ENCODE measurements at places on chromosomes 1 and 21.

DNA sequence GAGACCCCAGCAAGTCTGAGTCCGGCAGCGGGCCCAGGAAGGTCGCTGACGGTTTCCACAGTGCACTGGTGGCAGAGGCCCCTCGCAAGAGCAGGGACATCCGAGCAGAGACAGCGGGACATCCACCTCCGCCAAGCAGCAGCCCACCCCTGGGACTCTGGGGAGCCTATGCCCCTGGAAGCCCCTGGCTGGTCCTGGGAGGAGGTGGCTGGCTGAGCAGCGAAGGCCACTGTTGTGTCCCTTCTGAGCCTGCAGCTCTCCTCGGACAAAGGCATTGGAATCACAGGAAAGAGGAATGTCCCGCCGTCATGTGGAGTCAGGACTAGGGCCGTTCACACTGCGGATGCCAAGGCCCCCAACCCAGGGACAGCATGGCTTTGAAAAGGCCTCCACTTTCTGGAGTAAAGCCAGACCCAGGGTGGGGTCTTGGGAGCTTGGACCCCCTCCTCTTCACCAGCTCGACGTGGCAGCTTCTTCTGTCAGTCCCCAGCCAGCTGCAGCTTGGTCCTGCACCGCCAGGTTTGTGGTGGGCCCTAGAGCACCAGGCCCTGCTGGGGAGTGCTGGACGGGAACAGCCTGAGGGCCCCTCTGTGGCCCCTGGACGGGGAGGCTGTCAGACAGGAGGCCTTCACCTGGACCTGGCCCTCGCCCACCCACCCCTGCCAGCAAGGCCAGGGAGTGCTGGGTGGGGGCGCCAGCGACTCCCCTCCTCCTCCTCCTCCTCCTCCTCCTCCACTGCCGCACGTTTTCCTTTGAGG, 1.4 kb downstream of the MEGF6 start:
- no peak for DNase-seq

DNA sequence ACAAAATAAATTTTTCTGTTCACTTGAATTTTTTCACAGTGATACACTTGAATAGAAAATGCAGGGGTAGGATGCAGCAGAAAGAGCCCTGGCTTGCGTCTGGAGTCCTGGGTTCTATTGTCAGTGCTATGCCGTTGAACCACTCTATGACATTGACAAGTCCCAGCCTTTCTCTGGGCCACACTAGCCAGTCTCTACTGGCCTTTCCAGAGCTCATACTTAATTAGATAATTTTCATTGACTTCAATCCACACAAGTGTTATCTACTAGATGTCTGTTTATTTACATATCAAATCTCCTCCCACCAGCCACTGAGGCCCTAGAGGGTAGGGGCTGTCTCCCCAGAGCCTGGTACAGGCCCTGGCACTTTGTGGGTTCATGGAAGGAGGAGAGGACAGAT, 15.5 kb upstream of the CELA3B start:
- DNase-seq, result no peak

DNA sequence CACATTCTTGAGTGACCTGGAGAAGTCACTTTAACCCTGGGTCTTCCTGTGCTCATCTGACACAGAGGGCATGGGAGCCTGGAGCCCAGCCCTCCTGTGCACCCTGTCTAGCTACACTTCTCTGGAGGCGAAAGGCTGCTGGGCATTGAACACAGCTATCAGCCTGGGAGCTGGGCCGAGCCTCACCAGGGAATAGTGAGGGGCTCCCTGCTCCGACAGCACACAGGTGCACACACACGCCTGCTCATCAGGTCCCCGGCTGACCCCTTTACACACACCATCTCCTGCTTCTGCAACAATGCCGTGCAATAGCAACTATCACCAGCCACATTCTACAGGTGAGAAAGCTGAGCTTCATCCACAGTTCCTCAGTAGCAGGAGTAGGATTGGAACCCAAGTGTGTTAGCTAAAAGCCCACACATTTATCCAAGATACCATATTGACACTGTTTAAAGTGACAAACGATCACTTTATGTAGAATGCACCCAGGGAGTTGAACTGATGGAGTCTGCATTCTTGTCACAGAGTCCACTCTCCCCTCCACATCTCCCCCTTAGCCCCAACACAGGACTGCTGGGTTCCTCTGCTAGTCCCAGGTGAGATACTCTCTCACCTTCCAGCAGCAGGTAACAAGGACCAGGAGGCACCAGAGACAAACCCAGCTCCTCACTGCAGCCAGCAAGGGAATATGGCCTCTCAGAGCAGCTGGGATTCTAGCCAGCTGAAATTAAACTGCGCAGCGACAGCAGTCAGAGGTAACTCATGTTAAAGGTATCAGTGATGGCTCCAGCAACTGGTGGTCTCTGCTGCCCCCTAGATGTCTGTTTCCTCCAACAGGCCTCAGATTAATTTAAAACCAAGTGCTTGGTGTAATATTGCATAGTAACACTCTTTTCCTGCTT, 18.3 kb upstream of the CAPN8 start:
- peak; percentile 61 for DNase-seq

DNA sequence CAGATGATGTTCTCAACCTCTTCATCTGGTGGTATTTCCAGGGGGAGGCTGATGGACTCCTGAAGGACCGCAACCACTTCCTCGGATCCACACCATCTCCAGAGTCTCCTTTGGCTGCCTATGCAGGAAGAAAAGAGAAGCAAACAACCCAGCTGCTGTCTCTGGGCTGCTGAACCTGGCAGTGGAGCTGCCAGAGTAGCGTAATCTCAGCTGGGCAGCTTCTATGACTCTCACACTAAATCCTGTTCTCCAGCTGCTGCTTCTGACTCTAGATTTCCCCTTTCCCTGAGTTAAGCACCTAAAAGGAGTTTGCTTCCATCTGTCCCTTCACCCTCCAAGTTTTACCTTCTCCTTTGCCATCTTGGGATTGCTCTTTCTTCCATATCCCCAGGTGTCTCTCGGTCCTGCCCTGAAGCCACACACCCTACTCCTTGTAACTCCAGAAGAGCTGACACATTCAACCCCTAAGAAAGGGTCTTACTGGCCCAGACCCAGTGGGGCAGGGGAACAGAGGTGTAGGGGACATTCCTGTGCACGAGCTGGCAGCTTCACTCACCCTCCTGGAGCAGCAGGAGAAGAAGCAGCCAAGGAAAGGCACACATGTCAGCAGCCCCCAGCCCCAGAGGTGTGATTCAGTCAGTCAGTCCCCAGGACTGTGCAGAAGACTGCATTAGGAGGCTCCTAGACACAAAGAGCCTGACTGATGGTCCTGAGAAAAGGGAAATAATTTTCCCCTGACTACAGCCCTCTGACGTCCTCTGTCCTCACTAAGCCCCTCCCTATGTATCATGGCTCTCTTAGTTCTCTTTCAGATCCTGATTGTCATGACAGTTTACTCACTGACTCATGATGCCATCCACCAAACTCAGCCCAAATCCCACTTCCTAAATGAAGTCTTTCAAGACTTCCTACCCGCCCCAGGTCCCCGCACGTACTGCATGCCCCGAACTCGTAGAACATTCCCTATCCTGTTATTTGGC, at the start of gene SLAMF9:
TSS of gene SLAMF9 (minus strand) at position 702 of the 980 bp plus-strand sequence. CDS start at position 602, 100 bp downstream.
- DNase-seq, result peak; percentile 34

- no peak for DNase-seq
Observed at GRCh38 chr1:169696273-169697100, 14.9 kb downstream of the SELL start.

GRCh38 chr1:22327411-22327810, 124.2 kb upstream of the ZBTB40 start:
- no peak for DNase-seq

DNA sequence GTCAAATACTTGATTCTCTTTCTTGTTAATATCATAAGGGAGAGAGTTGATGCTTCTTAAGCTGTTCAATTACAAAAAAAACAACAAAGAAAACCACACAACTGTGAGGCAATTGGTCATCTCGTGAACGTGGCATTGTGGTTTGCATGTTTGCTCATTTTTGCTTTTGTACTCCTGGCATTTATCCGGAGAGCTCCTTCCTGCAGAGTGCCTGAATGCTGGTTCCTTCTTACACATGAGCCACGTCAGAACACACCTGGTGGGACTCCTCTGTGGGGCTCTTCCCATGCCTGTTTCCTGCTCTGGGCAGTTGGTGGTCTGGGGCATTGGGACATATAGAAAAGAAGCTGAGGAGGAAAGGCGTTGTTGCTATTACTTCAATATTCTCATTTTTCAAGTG, 25.7 kb downstream of the KCNK1 start:
- no peak for DNase-seq

DNA sequence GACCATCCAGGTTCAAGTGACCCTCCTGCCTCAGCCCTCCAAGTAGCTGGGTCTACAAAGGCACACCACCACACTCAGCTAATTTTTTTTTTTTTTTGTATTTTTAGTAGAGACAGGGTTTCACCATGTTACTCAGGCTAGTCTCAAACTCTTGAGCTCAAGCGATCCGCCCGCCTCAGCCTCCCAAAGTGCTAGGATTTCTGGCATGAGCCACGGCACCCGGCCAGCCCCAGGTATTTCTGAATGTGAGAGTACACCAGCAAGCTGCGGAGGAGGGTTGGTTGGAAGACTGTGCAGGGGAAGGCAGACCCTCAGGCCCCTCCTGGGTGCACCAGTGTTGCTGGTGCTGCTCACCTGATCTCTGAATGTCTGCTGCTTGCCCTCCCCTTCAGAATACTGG, 33.1 kb upstream of the SIM2 start:
- DNase-seq, result no peak

GRCh38 chr1:228547464-228547792, 60.2 kb downstream of the RNF187 start:
- DNase-seq, result no peak

GRCh38 chr1:161226320-161226711, 456 bp downstream of the TOMM40L start:
- no peak for DNase-seq

DNA sequence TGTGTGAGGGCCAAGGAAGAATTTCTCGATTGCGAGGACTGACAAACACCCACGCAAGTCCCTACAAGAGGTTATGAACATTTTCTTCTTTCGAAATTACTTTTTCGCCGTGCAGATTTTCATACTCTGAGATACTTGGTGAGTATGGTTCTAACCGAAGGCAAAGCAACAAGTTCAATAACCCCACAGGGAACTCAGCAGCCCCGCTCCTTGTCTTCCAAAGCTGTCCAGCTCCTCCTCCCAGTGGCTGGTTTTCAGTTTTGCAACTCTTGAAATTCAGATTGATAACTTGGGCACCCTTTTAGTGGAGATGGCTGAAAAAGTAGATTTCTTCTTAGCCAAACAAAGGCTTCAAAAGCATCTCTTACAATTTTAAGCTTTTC, 154.4 kb downstream of the SETD4 start:
- DNase-seq, result no peak

- DNase-seq, result no peak
Observed at GRCh38 chr1:182166750-182167149, 105.2 kb upstream of the ZNF648 start.

- no peak for DNase-seq
Observed at GRCh38 chr1:37274938-37275631, 199.3 kb upstream of the ZC3H12A start.

GRCh38 chr21:43597540-43598250, 61.6 kb downstream of the HSF2BP start:
- no peak for DNase-seq

- DNase-seq, result peak; percentile 40
Observed at GRCh38 chr1:203322500-203323179, 17.3 kb downstream of the BTG2 start.
